ENCODE measurements at places on chromosomes 7 and 10. TPM values are rescaled to one million over a fixed set of nuclear protein-coding genes. Genes with fewer than 3 reads are reported as not detected.

- DNase-seq: peak; percentile 90
These were observed at the start of gene KCNH2 for GRCh38 chr7:150978126-150978789. TSS of gene KCNH2 (minus strand) at chr7:150978321. CDS start at chr7:150977913, 408 bp downstream.

GRCh38 chr7:17147409-17147808 lies 151.0 kb upstream of the AHR start:
- no peak for DNase-seq

- peak; percentile 53 for DNase-seq
These were observed 97.3 kb downstream of the CCDC71L start for GRCh38 chr7:106563466-106564150.

Gene SPDYE6
- polyA plus RNA-seq: 0.18 TPM

Gene PTN
- 51.0 TPM for polyA plus RNA-seq

Gene TMEM196
- not detected for polyA plus RNA-seq

DNA sequence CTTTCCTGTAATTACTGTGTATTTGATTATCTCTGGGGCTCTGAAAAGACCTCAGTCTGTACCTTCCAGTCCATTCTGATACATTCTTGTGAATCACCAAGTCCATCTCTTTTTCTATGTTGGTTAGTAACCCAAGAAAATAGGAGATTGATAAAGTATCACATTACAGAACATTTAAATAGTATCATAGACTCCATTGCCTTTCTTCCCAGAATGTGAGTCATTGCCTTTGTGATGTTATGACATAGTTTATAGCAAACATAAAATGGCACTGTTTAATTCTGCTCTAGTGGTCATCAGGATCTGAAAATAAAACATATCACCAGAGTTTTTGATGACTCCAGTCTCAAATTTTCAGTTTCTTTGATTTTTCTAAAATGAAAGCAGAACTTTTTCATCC lies 78.4 kb downstream of the NRG3 start:
- no peak for DNase-seq

Gene GRIFIN
- not detected for polyA plus RNA-seq

GRCh38 chr7:112071856-112072255 lies 134.3 kb downstream of the DOCK4 start:
- DNase-seq: no peak

GRCh38 chr7:136741941-136742340 lies 126.5 kb upstream of the CHRM2 start:
- no peak for DNase-seq

DNA sequence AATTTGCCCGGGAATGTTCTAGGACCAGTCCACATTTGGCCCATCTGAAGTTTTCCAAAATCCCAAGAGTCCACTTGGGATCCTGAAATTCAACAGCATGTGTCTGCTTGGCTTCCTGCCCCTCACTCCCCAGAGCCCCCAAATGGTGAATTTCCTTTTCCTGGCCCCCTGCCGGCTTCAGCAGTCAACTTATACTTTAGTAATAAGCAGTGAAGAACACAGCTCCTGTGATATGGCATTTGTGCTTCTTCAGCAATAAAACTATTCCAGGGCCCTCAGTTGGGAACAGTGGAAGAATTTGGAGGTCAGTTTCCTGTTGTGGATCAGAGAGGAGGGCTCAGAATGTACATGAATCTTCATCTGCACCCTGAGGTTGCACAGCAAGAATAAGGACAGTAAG lies 51.1 kb downstream of the PRF1 start:
- DNase-seq: peak; percentile 37

Gene SEMA3A
- polyA plus RNA-seq: 1.2 TPM

- no peak for DNase-seq
These were observed 118.9 kb downstream of the PRPF18 start for GRCh38 chr10:13705526-13706174.

Gene HOXA13
- not detected for polyA plus RNA-seq

DNA sequence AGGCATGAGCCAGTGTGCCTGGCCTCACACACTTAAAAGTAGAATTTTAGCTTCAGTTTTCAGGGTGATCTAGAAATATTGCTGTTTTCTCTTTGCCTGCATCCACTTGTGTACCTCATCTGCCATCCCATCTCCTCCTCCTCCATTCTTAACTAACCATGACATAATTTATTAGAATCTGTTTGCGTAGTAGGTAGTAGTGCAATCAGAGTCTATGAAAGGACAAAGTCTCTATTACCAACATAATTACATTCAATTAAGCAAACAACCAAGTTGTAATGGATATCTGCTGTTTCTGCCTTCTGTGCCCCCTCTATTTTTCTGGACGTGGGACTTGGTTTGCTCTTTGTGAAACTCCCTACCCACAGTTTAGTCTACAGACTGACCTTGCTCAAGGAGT lies 72.9 kb downstream of the CDK14 start:
- no peak for DNase-seq

GRCh38 chr10:28788762-28789161 lies 111.4 kb downstream of the BAMBI start:
- no peak for DNase-seq

DNA sequence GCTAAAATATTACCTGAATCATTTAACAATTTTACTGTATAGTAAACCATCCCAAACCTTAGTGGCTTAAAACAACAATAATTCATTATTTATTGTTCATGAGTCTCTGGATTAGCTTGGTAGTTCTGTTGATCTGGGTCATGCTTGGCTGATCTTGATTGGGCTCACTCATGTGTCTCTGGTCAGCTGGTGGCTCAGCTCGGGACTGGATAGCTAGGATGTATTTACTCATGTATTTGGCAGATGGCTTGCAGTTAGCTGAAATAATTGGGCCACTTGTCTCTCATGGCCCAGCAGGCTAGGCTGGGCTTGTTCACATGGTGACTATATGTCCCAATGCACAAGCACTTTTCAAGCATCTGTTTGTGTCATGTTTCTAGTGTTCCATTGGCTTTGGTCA lies 262.8 kb downstream of the BBS9 start:
- DNase-seq: no peak

Gene PRKRIP1
- polyA plus RNA-seq: 17.7 TPM

DNA sequence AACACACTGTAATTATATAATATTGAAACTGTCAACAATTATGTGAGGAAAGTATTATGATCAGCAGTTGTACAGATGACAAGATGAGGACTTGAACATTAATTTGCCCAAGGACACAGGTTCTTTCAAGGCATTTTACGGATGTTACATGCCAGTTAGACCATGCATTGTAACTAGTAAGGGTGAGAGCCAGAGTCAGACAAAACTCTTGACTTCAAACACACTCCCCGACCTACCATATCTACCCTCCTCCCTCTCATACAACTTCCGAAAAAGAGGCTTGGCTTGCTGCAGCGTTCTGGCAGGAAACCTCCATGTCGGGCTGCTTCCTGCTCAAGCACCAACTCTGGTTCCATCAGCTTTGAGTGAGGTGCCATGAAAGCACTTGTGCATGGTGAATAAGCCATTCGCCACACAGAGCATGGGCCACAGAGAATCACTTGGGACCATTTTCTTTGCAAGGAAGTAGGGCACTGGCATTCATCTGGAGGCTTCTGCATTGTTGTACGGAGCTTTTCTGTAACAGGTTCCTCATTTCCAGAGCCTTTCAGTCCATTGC lies 53.2 kb downstream of the FOXI2 start:
- DNase-seq: no peak

DNA sequence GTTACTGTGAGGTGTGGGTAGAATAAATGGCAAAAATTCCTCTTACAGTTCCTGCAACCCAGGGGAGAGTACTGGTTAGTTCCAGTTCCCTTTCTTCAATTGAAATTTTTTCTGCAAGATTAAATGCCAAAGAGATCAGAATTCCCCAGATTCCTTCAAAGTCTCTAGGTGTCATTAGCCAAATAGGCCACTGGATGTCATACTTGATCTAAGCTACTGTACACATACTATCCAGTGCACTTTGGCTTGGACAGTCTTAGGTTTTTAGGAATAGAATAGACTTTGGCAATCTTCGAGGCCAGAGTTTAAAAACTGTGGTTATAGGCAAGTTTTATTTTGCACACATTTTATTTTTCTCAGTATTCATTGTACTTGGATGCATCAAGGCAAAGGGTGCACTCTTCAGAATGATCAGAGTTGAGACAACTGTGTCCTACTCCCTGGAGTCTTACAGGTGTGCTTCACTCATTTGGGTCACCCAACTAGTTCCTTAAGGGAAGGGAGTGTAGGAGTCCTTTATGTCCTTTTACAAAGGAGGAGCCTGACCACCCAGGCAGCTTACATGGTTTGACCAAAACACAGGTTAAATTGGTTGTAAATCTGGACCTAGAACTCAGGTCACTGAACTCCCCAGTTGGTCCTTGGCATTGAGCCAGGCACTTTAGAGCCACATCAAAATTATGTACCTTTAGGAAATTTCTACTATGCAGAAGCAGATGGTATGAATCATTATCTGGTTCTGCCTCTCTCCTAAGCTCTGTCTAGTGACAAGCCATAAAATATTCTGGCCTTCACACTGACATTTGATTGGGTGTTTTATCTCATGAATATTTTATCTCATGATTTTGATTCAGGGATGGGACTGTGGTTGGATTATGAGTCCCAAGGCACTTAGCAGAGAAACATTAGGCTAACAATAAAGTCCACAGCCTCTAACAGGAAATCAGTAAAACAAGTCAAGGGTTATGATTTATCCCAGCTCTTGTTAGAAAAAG lies 49.5 kb downstream of the ASAH2B start:
- DNase-seq: no peak

Gene MACC1
- under 0.01 TPM for polyA plus RNA-seq

GRCh38 chr10:100372415-100373297 lies 25.6 kb downstream of the SCD start:
- no peak for DNase-seq

DNA sequence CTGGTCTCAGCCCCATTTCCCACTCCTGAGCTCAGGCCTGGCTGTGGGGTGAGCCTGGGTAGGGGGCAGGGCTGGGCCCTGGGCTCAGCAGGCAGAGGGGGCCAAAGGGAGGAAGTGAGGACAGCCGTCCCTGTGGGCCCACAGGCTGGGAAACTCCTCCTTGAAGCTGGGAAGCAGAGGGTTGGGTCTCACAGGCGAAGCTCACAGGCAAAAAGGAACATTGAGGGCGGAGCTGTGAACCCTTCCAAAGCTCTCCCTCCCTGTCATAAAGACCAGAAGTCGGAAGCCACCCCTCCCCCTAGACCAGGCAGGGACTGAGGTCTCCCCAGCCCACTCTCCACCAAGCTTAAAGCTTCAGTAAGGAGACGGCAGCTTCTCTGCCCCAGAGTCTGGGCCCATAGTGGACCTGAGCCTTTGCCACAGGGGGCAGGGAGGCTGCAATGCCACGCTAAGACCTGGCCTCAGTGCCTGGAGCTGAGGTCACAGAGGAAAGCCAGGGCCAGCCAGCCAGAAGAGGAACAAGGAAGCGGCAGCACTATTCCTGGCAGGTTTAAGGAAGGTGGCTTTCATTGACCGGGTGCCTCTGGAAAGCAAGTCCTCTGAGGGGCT lies 1.0 kb upstream of the KCP start:
- DNase-seq: peak; percentile 58

DNA sequence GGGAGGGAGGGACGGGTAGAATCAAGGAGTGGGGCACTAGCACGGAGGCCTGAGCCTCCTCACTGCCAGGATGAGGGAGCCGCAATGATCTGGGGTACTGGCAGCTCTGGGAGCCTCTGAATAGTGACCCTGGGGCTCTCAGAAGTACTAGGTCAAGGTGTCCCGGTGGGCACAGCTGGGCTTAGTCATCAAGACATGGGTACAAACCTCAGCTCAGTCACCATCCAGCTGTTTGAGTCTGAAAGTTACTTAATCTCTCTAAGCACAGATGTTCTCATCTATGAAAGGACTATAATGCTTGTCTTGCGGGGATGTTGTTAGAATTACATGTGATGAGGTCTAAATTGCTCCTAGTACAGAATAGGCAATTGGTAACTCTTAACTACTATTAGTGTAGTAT lies 276.8 kb downstream of the KCNMA1 start:
- no peak for DNase-seq

DNA sequence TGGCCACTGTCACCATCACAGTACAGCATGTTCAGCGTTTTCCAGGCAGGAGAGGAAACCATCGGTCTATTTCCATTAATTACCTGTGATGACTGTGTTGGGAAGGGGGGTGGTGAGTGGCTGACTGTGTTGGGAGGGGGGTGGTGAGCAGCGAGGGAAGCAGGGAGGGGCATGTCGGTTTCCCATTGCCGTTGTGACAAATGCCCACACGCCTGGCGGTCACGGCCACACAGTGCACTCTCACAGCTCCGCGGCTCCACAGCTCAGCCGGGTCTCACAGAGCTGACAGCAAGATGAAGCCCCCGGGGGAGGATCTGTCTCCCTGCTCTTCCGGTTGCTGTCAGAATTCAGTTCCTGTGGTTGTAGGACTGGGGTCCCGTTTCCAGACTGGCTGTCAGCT lies 39.0 kb downstream of the AP5Z1 start:
- DNase-seq: no peak

DNA sequence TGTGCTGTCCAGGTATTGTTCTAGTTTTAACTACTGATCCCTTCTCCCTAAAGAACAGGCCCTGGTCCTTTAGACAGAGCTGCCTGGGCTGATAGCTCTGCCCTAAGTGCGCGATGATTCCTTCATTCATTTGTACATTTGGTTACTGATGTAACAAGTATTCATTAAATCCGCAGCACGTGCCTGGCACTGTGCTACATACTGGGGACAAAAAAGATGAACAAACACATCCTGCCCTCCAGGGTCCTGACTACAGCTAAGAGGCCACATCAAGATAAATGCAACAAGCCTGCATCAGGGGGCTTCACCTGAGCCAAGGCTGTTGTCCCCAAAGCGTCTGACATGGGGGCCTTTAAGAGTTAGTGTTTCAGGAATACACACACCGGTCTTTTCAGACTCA lies 99.0 kb upstream of the PODXL start:
- no peak for DNase-seq

DNA sequence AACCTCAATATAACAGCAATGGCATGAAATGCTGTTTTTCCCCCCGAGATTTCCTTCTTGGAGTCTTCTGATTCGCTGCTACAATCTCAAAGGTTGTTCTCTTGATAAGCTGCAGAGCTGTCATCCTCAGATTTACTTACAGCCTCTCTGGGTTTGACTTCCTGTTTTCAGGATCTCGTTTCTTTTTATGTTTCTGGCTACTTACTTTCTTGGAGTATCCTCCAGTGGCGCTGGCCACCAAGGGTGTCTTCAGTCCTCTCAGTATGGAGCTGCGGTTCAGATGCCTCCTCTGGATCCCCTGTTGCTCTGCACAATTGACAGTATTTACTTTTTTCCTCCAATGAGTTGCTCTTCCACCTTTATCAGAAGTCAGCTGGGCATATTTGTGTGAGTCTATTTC lies 152.0 kb upstream of the TMEM72 start:
- no peak for DNase-seq

Data from right cardiac atrium (tissue), 5 donors.